PC-9 (cell line): ENCODE measurements at places on chromosomes 6 and 20. TPM values are rescaled to one million over a fixed set of nuclear protein-coding genes. Genes with fewer than 3 reads are reported as not detected.

DNA sequence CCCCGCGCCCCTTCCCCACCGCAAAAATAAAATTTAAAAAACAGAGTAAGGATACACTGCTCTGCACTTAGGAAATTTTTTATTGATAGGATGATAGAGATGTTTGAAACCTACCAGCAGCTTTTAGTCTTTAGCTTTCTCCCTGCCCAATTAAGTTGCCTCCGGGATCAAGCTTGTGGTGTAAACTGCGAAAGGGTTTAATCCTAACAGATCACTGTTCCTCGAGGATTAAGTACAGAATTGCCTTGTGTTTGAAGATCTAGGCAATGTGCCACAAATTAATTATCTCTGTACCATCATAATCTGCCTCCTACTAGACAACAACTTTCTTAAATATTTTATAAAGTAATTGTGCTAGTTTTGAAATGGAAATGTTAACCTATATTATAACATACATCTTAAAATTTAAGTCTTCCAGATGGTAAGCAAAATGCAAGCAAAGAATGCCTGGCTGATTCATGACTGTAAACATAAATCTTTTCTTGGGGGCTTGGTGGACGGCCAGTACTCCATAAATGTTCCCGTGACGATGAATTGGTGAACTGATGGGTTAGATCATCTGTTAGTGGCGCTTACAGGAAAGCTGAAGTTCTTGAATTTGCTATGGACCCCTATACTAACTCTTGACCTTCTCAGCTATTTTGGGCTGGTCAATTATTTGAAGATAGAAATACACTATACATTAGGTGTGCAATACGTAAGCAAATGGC is 58.0 kb upstream of the ARHGAP18 start:
- no peak overlapping the region for H3K27ac ChIP-seq
- no peaks in the 10 kb centered on the region for H3K27me3 ChIP-seq
- H3K4me3 ChIP-seq = no peak overlapping the region

DNA sequence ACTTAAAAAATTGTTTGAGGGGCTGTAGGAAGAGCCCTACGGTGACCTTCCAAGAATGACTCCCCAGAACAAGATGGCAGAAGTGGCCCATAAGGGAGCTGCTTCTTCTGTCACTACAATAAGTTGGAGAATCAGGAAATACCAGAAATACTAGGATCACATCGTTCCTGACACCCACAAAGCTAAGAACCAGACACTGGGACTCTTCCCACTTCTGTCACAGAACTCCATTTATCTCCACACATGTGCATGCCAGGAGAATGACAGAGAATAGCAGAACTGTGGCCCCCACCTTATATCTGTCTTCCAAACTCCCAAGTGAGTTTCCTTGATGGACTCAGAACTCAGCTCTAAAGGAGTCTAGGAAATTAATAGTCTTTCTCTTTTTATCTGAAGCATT is 54.6 kb upstream of the UBR2 start:
- H3K27me3 ChIP-seq = no peaks in the 10 kb centered on the region
- H3K4me3 ChIP-seq = no peak overlapping the region
- H3K36me3 ChIP-seq = no peaks in the 10 kb centered on the region
- peaks cover 11% of the 10 kb centered on the region; the same call in 1 of the 2 replicates for H3K4me1 ChIP-seq

GRCh38 chr6:111417946-111418345 is 65.1 kb downstream of the REV3L start:
- no peak overlapping the region for H3K4me3 ChIP-seq
- no peak for DNase-seq
- no peak overlapping the region for H3K27ac ChIP-seq
- peaks cover 2% of the 10 kb centered on the region; the same call in 1 of the 2 replicates for H3K4me1 ChIP-seq
- no peaks in the 10 kb centered on the region for H3K27me3 ChIP-seq

DNA sequence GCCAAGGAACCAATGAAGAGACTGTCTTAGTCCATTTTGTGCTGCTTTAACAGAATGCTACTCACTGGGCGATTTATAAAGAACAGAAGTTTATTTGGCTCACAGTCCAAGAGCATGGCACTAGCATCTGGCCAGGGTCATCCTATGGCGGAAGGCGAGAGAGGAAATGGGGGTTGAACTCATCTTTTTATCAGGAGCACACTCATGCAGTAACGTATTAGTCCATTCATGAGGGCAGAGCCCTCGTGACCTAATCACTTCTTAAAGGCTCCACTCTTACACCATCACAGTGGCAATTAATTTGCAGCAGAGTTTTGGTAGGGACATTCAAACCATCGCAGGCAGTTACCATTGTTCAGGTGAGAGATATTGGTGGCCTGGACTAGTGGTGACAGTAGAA is 8.5 kb downstream of the ARFGEF2 start:
- DNase-seq = no peak
- H3K4me3 ChIP-seq = no peak overlapping the region
- no peak overlapping the region for H3K27ac ChIP-seq
- H3K4me1 ChIP-seq = peaks cover 7% of the 10 kb centered on the region; the same call in 1 of the 2 replicates
- no peaks in the 10 kb centered on the region for H3K27me3 ChIP-seq

DNA sequence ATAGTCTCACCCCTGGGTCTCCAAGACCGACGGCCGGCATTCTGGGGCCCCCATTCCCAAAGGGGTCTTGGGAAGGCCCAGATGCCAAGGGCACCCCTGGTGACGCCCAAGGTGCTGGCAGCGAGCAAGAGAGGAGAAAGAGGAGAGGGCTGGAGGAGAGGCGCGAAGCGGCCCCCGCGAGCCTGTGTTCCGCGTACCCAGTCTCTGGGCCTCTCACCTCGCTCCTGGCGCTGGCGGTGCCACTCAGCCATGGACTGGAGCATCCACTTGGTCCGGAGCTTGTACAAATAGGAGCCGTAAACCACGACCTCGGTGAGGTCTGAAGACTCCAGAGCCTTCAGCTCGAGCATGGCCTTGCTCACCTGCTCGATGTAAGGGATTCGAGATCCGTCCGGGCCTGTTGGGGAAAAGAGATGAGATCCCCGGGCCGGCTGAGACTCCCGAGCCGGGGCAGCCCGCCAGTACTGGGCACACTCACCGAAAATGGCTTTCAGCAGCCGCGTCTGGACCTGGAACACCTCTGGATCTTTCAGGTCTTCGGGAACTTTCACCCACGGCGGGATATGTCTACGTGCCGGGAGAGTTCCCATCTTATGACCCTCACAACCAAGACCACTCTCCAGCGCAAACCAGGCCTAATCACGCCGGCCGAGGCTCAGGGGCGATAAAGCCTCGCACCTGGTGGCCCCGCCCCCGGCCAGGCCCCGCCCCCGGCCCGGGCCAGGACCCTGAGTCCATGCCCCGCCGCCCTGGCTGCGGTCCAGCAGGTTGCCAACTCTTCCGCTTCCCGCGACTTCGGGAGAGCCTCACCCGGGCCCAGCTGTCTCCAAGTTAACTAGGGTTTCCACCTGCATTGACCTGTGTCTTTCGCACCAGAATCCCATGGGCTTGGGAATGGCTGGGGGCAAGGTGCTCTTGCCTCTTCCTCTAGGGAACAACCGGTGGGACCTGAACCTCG is at the start of gene DPPA5:
Gene DPPA5 (minus strand): TSS at position 641 of the 958 bp plus-strand sequence. CDS start 51 bp downstream, at position 590.
- no peak within 1 kb of the TSS for H3K27ac ChIP-seq
- no peaks in the 10 kb centered on the region for H3K36me3 ChIP-seq
- H3K27me3 ChIP-seq = no peaks in the 10 kb centered on the region
- no peak within 1 kb of the TSS for H3K4me3 ChIP-seq
- DNase-seq = no peak
- H3K4me1 ChIP-seq = no peaks in the 10 kb centered on the region

- H3K4me1 ChIP-seq = no peaks in the 10 kb centered on the region
- H3K27ac ChIP-seq = no peak overlapping the region
- no peaks in the 10 kb centered on the region for H3K27me3 ChIP-seq
- H3K36me3 ChIP-seq = no peaks in the 10 kb centered on the region
- H3K4me3 ChIP-seq = no peak overlapping the region
Measured at GRCh38 chr20:3755814-3756480, 11.6 kb downstream of the ADISSP start.

DNA sequence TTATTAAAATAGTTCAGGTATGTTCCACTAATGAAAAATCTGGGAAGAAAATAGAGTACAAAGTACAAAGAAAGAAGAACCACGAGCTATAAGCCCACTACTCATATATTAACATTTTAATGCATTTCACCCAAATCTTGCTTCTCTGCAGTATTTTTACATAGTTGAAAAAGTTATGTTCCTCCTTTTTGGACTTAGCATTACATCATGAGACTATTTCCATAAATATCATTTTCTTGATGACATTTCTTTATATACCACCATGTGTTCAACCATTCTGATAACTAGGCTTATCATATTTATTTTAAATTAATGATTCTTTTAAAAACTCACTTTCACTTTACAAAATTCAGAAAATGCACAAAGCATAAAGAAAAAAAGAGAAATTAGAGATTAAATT is 3.0 kb downstream of the IPCEF1 start:
- no peak overlapping the region for H3K4me3 ChIP-seq
- no peak for DNase-seq
- no peaks in the 10 kb centered on the region for H3K36me3 ChIP-seq
- H3K27me3 ChIP-seq = no peaks in the 10 kb centered on the region
- H3K4me1 ChIP-seq = no peaks in the 10 kb centered on the region

GRCh38 chr6:117290173-117290846 is 25.0 kb downstream of the VGLL2 start:
- H3K4me1 ChIP-seq = no peaks in the 10 kb centered on the region
- DNase-seq = no peak
- no peaks in the 10 kb centered on the region for H3K36me3 ChIP-seq
- H3K27ac ChIP-seq = no peak overlapping the region
- no peaks in the 10 kb centered on the region for H3K27me3 ChIP-seq
- no peak overlapping the region for H3K4me3 ChIP-seq

GRCh38 chr6:38713812-38714211 is 1.3 kb upstream of the DNAH8 start:
- H3K27me3 ChIP-seq = no peaks in the 10 kb centered on the region
- H3K4me1 ChIP-seq = peaks cover 10% of the 10 kb centered on the region; the same call in 1 of the 2 replicates
- no peak overlapping the region for H3K27ac ChIP-seq
- no peaks in the 10 kb centered on the region for H3K36me3 ChIP-seq

GRCh38 chr6:4352322-4352669 is 216.9 kb upstream of the ECI2 start:
- H3K4me3 ChIP-seq = peak overlapping the region; percentile 56; the same call in 1 of the 2 replicates
- H3K27me3 ChIP-seq = no peaks in the 10 kb centered on the region
- peaks cover 36% of the 10 kb centered on the region for H3K4me1 ChIP-seq
- peak overlapping the region; percentile 78 for H3K27ac ChIP-seq
- DNase-seq = no peak

DNA sequence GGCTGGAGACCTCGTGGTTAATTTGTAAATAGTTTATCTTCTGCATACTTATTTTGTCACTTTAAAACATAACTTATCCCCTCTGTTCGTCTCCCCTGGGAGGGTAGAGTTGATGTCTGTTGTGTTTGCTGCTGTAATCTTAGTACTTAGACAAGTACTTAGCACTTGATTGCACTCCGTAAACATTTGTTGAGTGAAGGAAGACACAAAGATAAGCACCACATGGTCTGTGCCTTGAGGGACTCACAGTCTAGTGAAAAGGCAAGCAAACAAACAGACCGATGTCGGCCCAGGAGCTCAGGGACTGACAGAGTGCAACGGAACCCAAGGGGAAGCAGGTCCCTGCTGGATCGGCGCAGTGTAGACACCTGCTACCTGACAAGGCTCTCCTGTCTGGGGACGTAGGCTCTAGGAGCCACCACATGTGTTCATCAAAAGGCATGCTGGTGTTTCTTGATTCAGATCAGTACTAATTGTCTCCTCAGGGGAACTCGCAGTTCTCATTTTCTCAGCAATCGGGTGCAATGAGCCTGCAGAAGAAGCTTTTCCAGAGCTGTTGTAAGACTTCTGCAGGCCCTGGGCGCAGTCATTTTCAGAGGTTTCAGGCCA is 31.4 kb downstream of the EDN3 start:
- H3K27me3 ChIP-seq = peaks cover 100% of the 10 kb centered on the region
- H3K4me3 ChIP-seq = no peak overlapping the region
- H3K4me1 ChIP-seq = no peaks in the 10 kb centered on the region
- no peaks in the 10 kb centered on the region for H3K36me3 ChIP-seq
- H3K27ac ChIP-seq = no peak overlapping the region

The TFAP2D gene
- total RNA-seq = not detected in 2 replicates

The RAB44 gene
- total RNA-seq = not detected in 2 replicates

The C20orf202 gene
- not detected in 2 replicates for total RNA-seq

The VGLL2 gene
- not detected in 2 replicates for total RNA-seq
